ENCODE measurements at places on chromosomes 6 and 20.

DNA sequence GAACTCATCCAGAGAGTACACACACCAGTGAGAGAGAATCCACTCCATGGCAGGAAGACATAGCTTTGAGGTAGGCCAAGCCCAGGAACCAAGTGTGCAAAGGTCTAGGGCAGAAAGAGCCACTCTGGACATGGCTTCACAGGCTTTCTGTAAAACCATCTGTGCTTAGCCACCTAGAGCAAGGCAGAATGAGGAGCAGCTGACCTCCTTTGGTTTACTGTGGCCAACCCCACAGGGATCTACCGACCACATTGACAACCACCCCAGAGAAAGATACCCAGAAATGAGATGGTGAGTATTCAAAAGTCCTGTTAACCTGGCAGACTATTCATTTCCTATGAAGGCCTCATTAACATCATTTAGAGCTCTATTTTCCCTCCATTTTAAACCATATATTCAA, 10.5 kb downstream of the ZHX3 start:
- DNase-seq: no peak

- DNase-seq: peak; percentile 41
Measured at GRCh38 chr6:45436544-45437438, 59.1 kb upstream of the SUPT3H start.

GRCh38 chr6:284486-284885, 7.8 kb upstream of the DUSP22 start:
- no peak for DNase-seq

- peak; percentile 77 for DNase-seq
Measured at GRCh38 chr20:18632196-18632789, 44.4 kb downstream of the DTD1 start.

GRCh38 chr6:127290391-127291265, 24.0 kb downstream of the RNF146 start:
- DNase-seq: no peak

DNA sequence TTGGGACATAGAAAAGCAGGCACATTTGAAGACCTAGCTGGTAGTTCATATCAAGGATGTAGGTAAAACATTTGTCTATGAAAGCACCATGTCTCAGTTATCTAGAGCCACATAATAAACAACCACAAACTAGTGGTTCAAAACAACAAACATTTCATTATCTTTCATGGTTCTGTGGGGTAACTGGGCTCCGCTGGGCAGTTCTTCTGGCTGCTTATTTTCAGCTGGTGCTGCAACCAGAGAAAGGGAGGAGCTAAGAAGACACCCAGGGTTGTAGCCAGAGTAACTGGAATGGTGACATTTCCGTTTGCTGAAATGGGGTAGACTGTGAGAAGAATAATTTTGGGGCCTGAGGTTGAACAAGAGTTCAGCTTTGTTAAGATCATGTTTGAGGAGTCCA, 145.7 kb upstream of the SULF2 start:
- DNase-seq: no peak

DNA sequence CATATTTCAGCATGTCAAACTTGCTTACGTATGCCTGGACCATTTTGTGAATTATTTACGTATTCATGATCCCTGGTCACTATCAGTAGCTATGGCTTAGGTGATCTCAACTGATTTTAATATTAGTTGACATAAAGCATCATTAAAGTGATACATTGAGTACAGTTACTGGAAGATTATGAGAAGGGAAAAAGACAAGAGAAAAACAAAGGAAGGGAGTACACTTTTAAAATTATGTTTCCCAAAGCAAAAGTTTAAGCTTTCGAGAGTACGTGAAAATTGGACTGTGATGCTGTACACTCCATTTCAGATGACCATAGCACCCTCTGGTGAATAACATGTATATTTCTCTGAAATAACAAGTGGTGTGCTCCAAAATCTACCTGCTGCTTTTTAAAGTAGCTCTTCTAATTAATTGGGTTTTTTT, 215.0 kb upstream of the HSF2 start:
- peak; percentile 49 for DNase-seq

GRCh38 chr6:170291271-170292110, 613 bp upstream of the DLL1 start:
- DNase-seq: no peak

DNA sequence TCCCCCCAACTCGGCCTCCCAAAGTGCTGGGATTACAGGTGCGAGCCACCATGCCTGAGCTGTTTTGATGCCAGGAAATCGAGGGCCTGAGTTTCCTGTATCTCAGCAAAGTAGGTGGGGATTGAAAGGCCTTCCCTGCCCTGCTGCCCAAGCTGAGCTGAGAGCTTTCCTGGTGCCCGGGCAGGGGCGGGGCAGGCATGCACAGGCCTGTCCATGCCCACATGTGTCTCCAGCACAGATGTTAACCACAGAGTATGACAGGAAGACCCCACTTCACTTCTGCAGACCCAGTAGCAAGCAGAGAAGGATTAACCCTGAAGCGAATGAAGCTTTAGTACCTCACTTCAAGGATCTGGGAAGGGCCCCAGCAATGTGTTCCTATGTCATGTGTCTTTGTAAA, 66.0 kb downstream of the GPR6 start:
- DNase-seq: no peak

DNA sequence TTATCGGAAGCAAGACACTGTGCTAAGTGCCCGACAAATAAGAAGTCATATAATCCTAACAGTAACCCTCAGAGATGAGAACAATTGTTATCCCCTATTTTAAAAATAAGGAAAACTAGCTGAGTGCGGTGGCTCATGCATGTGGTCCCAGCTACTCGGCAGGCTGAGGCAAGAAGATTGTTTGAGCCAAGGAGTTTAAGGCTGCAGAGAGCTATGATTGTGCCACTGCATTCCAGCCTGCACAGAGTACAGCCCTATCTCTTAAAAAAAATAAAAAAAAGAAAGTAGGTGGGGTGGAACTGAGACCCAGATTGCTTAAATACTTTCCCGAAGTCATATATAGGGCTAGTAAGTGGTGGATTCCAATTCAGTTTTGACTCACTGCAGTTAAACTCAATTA, 84.7 kb downstream of the UST start:
- no peak for DNase-seq

DNA sequence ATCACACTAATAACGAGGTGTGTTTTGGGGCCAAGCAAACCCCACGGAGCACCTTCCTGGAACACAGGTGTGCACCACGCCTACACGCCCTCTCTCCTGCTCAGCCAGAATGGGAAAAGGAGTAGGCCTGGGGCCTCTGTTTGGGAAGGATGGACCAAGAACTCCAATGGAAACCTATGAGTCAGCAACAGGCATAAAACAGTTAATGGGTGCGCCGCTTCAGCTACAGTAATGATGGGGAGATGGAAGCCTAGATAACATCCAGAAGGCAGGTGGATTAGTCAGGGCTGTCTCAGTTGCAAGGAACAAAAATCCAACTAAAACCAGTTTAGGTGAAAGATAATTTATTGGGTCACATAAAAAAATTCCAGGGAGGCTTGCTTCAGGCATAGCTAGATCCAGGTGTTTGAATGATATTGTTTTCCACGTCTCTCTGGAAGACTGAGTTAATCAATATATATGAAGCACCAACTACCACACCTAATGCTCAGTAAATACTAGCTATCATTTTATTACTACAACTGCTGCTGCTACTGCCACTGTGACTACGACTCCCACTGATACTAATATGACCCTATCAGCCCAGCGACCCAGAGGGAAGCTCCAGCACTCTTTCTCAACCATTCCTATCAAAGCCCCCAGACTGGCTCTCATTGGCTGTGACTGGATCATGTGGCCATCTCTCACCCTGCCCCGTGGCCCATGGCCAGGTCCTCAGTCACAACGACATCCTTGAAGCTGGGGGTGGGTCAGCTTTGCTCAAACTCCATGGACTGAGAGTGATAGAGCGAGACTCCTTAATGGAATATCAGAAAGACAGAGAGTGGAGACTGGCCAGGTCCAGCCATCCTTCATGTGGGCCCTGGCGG, 155.2 kb upstream of the PTPN1 start:
- DNase-seq: no peak

DNA sequence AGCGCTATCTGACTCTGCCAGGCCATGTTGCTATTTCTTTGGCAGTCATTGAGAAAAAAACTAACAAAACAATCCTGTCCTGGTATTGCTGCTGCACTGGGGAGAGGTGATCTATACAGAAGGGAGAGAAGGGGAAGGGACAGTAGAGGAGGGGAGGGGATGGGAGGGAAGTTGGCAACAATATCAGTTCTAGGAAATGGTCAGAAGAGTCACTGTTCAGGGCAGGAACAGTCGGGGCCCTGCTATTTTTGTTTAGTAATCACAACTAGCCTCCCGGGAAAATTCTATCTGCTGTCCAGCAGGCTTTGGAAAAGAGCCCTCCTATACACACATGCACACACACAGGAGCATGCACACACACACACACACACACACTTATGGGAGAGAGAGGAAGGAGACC, 142.3 kb upstream of the CARMIL1 start:
- DNase-seq: peak; percentile 37

DNA sequence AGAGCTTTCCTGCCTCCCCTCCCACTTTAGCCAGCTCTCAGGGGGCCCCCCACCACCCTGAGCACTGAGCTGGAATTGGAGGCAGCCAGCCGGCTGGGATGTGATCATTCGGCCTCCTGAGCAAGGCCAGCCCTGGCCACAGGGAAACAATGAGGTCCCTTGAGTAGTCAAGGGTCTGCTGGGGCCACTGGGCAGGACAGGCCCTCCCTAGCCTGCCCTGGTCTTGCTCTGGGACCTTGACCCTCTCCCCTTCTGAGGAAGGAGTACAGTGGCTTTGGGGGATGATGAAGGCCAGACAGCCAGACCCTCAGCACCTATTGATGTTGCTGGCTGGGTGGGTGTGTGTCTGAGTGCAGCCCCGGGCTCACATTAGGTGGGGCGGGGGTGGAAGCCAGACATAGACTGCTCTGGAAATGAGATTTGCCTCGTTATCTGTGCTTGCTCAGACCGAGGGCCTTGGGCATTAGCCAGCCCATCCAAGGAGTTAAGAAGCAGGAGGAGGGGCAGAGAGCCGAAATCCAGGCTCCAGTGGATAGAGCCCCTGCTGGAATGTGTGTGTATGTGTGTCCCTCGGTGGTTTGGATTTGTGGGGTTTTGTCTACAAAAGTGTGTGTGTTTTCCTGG, 21.3 kb downstream of the CD40 start:
- no peak for DNase-seq

- DNase-seq: no peak
Measured at GRCh38 chr20:56420028-56420427, 8.0 kb downstream of the CASS4 start.

DNA sequence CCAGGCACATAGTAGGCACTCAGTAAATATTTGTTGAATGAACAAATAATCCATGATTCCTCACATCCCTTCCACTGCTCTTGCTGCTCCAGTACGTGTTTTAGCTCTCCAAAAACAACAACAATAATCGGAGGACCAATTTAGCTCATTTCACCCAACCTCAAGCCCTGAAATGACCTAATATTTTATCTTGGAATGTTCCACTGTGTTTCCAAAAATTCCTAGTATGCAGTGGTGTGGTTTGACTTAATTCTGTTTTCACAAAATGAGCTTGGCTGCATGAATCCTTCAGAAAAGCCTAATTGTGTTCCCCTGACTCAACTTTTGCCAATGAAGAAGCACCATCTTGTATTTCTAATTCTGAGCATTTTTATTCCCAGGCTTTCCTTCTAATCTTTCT, 168.0 kb upstream of the PHACTR1 start:
- peak; percentile 83 for DNase-seq

GRCh38 chr20:8293750-8294149, 161.7 kb downstream of the PLCB1 start:
- no peak for DNase-seq

DNA sequence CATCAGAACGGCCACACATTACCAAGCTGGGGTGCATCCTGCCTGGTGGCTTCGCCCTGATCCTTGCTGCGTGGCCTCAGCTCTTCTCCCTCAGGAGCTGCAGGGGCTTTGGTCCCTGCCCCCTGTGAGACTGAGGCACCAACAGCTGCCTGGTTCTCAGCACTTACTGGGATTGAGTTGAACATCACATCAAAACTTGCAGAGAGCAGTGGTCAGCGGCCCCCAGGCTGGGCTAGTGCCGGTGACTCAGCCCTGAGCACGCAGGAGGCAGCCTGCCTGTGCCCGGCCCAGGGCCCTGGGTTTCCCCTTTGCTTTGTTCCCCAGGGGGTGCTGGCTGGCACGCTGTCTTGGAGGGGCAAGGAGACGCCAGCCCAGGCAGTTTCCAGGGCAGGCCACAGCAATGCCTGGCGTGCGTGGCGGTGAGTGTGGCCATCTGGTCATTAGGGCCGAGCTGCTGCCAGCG, 63.3 kb downstream of the DLL1 start:
- DNase-seq: no peak

- no peak for DNase-seq
Measured at GRCh38 chr20:54645445-54646155, 170.2 kb downstream of the DOK5 start.

DNA sequence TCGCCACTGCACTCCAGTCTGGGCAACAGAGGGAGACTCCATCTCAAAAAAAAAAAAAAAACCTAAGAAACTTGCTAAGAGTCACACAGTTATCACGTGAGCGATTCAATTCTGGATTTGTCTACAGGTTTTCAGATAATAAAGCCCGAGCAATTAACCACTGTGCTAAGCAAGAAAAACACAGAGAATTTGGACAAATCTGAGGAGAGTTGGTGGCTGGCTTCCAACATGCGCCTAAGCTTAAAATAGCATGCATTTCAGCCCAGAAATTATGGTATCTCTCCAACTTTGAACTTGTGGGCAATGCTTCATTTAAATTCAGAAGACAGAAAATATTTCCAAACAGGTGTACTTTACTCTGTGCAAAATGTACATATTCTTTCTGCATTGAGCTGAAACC, 232.9 kb downstream of the TSHZ2 start:
- DNase-seq: no peak

- DNase-seq: no peak
Measured at GRCh38 chr6:117907601-117908245, 659 bp downstream of the SLC35F1 start.

- no peak for DNase-seq
Measured at GRCh38 chr6:151242420-151242861, 2.7 kb downstream of the AKAP12 start.

DNA sequence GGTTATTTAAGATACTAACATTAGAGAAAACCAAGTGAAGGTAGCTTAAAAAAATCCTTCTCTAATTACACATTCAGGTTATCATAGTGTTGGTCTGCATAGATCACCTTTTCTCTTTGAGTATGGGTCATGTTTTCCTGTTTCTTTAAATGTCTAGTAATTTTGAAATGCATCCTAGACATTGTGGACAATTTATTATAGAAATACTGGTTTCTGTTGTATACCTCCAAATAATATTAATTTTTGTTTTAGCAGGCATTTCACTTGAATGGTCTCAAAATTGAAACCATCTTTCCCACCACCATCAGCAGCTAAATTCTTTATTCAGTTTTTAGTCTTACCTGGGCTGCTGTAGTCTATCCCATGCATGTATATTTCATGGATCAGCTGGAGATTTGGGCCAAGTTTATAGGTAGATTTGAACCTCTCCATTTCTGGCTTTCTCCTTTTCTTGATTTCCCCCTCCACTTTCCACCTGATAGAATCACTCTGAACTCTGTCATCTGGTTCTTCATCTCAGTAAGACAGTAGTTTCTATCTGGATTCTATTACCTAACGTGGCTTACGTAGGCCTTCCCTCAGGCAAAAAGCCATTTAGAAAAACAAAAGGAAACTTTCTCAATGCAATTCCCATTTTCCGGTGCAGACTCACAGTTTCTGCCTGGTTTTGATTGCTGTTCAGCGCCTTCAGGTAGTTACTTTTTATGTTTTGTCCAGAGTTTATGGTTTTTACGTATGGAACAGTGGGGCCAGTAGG, 52.3 kb downstream of the ZFAND3 start:
- no peak for DNase-seq

- DNase-seq: peak; percentile 22
Measured at GRCh38 chr20:63911176-63911575, 16.2 kb downstream of the DNAJC5 start.
